ENCODE measurements at places on chromosomes 4 and X.
A peak's percentile ranks its signal among the peaks of the same experiment; 100 is the strongest.

- DNase-seq: no peak
Observed at GRCh38 chr4:18847249-18847890, 825.8 kb upstream of the LCORL start.

GRCh38 chrX:568311-568710, 62.3 kb upstream of the SHOX start:
- DNase-seq: no peak

DNA sequence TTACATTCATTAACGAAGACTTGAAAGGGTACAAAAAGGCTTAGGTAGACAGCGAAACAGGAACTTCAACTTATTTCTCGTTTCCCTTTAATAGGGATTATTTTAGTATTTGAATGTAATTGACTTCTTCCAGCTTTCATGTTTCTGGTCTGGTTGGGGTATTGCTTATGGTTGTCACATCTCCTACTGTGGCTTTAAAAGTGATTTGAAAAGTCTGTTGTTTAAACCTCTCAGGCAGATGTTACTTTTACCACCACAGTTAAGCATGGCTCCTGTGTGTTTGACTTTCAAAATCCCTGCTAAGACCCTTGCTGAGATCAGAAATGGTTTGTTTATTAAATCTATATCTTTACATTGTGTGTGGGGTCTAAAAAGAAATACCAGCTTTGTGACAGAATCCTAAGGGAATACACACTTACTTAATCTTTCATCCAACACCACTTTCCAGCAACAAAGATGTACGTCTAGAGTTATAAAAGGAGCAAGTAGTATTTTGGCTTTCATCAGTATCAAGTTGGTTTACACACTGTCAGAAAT, 661.2 kb downstream of the FAT4 start:
- DNase-seq: no peak

GRCh38 chr4:24007860-24008261, 118.0 kb upstream of the PPARGC1A start:
- DNase-seq: no peak

DNA sequence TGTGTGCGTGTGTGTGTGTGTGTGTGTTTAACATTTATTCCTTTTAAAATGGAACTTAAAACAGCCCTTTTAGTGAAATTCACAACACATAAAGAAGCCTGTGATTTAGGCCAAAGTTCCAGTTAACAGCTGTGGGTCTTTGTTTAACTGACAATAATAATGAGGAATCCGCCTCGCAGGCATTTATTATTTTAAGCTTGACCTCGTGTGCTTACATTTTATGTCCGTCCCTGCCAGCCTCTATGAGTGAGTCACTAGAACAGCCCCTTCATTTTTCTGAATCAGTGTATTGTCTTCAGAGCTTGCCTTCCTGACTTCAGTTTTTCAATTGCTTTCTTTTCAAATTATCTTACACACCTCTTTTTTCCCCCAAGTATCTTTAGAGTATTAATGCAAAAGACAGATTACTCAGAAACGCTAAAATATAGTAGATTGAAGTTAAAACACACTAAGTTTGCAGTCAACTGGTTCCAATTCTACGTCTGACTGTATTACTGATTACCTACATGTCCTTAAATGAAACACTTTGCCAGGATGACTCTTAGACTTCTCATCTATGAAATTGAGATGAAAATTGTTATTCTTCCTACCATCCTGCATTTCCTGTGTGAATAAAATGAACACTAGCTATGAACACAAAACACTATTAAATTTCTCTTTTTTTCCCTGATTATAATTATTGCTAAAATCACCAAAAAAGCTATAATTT, 319.6 kb upstream of the HS3ST1 start:
- DNase-seq: no peak

DNA sequence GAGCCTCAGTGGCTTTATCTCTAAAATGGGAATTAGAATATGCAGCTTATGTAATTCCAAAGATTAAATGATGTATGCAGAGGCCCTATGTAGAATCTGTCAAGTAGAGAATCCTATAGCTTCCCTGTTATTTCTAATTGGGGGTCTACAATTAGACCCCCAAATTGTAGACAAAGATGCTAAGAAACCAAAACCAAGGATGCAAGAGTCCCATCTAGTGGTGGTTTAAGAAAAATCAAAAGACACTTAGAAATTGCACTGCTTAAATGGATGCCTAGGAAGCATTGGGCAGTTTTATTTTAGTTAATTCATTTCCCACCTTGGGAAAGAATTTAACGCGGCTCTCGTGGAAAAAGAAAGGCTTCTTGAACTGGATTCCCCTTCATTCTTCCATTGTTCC, 115.2 kb downstream of the GABRA2 start:
- peak; percentile 45 for DNase-seq

Measured in hematopoietic multipotent progenitor cell (in vitro differentiated cells).